ENCODE measurements at places on chromosomes 11 and 22.

DNA sequence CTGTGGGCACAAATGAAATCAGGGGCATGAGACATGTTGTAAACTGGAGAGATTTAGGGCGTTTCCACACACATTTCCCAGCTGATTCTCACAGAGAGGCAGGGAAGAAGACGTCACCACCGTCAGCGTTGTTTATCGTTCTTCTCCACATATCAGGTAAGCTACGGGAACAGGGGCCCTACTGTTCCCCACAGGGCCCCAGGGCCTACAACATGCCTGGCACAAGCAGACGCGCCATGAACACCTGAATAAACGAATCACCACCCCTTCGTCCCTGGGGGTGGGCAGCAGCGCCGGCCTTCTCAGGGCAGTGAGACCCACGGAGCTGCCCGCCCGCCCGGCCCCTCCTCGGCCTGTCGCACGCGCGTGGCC, 342 bp downstream of the EFCAB6 start:
- no peak for DNase-seq

GRCh38 chr11:134266841-134267251, 9.3 kb upstream of the GLB1L3 start:
- no peak for DNase-seq

DNA sequence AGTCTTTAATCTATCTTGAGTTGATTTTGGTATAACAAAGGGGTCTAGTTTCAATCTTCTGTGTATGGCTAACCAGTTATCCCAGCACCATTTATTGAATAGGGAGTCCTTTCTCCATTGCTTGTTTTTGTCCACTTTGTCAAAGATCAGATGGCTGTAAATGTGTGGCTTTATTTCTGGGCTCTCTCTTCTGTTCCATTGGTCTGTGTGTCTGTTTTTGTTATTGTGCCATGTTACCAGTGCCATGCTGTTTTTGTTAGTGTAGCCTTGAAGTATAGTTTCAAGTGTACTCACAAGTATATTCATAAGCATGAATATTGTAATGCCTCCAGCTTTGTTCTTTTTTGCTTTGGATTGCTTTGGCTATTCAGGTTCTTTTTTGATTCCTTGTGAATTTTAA, 159.6 kb downstream of the TBC1D22A start:
- no peak for DNase-seq

- no peak for DNase-seq
Observed at GRCh38 chr11:134535029-134536025, 123.3 kb upstream of the B3GAT1 start.

DNA sequence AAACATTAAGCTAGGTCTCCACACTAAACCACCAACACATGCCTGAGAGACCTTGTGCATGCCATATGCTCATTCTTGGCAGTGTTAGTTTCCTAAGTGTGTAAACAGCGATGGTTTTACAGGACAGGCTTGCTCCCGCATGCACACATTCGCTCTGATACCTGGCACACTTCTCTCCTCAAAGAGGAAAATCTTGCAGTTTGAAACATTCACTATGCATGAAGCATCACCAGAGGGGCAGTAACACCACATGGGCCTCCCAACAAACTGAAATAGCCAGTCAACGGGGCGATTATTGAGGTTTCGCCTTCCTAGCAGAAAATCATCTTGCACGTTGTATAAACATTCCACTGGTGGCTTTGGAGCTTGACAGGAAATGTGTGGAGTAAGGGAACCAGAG, 52.6 kb downstream of the ABTB2 start:
- DNase-seq, result no peak

GRCh38 chr11:79547256-79547655, 106.4 kb upstream of the TENM4 start:
- no peak for DNase-seq

DNA sequence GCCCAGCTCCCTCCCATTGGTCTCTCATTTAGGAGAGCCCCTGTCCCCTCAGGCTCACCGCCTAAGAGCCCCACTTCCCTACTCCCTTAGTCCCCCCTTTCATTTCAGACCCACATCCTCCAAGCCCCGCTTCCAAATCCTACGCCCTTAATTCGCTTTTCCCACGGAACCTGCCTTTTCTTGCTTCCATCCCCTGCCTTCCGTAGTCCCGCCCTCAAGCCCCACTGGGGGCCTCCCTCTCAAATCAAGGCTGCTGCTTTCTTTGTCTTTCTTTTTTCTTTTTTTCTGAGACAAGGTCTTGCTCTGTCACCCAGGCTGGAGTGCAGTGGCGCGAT, 396 bp downstream of the CCDC157 start:
- DNase-seq, result no peak

DNA sequence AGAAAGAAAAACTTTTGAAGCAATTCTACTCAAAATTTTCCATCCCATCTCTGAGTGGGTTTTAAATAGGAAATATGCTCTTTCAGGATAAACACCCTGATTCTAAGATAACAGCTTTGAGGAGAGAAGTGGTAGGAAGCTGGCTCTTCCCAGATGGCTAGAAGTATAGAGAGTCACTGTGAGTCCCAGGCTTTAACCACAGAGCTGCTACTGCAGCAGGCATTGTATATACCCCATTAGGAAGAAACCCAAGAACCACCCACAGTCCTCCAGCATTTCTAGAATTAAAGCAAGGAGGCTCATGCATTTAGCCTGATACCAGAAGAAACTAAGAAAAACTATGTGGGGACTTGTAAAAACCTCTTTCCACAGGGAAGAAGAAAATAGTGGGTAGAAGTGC, 1405.6 kb upstream of the TENM4 start:
- DNase-seq, result no peak

- no peak for DNase-seq
Observed at GRCh38 chr11:15471895-15472799, 357.4 kb downstream of the INSC start.

DNA sequence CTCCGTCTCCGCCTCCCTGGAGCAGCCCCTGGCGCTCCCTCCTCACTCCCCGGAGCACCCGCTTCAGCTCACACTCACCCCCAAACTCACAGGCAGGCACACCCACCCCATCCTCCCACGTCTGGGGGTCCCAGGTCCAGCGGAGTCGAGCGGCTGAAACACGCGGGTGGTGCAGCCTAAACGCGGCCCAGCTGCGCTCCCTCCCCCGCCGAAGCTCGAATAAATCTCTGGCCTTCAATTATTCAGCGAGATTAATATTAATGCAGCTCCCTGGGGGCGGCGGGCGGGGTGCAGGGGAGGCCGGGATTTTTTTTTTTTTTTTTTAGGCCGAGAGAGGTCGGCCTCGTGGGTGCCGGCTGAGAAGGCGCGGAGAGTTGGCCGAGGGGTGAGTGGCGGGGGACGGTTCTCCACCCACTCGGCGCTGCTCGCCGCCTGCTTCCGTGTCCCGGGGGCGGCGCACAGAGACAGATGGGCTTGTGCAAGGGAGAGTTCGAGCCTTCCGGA, 524 bp upstream of the SLC1A2 start:
- DNase-seq, result no peak

DNA sequence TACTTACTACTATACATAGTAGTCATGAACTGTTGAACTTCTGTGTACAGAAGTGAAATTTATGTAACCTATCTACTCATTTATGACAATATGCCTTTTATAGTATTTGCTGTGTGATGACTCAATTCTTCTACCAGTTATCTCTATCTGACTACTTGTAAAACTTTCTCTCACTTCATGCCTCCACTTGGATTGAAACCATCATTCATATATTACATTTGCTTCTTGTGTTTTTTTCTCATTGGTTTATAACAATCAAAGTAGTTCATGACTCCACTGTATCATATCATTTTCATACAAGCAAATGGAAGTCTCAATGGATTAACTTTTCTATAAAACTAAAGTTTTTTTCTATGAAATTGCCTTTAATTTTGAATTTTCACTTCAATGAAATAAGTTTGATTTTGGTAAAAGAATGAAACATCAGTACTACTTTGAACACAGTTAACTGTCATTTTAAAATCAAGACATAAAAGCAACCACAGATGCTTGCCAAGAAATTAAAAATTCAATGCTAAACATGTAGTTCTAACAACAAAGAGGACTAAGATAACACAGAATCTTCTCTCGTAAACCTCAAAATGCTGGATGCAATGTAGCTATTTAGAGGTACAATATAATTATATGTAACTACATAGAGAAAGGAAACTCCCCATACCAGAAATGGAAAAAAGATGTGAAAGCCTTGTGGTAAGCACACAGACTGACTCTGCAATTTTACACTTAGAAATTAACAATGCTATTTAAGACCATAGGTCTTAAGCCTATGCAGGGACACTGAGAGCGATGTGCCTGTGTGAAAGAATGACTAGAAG, 27.6 kb upstream of the EXPH5 start:
- DNase-seq, result no peak

DNA sequence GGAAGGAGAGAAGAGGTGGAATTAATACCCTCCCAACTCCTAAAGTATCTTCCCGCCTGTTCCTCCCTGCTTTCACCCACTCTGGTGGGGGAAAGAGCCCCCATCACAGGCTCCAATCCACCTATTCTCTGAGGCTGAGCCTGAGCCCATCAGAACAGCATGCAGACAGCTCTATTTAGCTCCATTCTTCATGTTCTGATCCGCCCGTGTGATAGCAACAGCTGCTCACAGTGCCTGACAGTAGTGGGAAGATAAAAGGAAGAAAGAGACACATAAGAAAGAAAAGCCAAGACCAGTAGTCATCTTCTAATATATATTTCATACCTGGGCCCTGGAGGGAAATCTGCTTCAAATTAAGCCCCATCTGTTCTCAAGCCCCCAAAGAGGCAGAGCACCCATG, 80.3 kb upstream of the AKIP1 start:
- DNase-seq, result no peak

DNA sequence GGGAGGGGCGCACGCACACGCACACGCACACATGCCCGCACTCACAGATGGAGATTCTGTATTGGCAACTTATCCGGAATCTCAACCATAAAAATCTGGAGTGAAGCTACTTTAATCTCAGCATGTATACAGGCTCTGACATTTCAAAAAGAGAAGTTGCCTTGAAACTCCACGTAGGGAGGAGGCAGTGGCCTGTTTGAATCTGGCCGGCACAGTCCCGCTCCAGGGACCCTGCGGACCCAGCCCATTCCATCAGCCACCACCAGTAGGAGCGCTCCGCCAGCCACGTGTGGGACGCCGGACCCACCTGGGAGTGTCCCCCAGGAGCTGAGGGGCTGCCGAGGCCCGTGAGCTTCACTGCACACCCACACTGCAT, 1.9 kb upstream of the SYT8 start:
- no peak for DNase-seq

GRCh38 chr22:25898707-25899365, 156.8 kb downstream of the MYO18B start:
- no peak for DNase-seq

GRCh38 chr11:72396041-72396440, 38.3 kb downstream of the CLPB start:
- no peak for DNase-seq

DNA sequence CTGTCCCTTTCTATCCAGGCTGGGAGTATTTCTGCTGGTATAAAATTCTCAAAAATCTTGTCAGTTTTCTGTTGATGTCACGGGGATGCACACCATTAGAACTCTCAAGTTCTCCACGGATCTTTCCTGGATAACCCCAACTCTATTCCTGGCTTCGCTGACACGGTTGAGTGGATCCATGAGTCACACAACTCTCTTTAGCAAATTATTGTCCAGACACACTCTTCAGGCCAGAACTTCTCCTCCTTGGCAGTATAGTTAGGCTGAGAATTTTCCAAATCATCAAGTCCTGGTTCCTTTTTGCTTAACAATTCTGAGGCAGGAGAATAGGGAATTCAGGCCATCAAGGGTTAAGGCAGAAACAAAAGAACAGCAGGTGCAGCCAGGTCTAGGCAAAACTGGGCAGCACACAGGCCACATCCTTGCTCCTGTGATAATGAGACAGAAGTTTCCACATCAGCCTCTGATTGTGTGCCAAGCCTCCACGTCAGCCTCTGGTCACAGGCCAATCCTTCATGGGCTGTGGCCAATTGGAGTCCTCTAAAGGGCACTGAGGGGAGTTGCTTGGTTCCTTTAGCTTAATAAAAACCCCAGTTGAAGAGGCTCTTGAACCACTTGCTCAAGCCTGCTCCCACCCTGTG, 5.7 kb upstream of the ACAT1 start:
- DNase-seq, result no peak

DNA sequence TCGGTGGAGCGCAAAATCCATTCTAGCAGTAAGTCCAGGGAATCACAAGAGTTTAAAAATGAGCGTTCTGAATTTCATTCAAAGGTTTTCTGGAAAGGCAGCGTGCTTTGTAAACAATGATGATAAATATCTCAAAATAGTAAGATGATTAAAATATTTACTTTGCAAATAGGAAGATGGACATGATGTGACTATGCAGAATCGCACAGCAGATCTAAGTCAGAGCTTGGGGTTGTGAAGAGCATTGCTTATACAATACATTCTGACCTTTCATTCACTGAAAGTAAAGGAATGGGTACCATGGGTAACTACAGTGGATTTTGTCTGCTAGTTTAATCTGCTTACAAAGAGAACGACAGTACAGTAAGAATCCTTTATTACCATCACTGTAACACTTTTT, 77.5 kb downstream of the PPP6R3 start:
- no peak for DNase-seq

DNA sequence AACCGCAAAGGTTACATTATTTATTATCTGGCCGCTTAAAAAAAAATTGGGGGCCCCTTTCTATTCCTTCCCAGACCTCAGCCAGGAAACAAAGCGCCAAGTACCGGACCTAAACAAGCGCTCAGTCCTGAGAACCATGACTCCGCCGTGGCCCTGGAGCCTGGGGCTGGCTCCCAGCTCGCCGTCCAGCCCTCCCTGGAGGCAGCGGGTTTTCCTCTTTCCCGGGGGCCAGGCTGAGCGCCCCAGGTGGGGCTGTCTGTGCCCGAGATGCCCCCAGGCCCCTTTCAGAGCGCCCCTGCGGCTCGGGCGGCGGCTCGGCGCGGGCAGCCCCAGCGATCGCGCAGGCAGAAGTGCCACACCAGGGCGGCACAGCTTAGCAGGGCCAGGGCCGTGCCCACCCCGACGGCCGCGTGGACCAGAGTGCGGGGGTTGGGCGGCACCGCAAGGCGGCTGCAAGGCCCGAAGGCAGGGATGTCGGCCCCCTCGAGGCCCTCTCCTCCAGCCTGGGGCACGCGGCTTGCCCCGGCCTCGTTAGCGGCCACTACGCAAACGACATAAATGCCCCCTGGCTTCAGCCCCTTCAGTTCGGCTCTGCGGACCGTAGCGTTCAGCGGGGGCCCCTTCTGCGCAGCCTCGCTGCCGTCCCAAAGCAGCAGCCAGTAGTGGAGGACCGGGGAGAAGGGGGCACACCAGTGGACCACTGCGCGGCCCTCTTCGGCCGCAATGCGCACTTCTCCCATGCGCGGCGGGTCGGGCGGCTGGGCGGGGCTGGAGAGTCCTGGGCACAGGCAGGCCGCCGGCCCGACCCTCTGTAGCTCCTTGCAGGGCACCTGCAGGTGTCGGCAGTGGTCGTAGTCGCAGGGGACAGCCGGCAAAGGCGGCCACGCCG, 1.6 kb downstream of the LRRN4CL start:
- DNase-seq, result no peak

- DNase-seq, result no peak
Observed at GRCh38 chr11:324156-324555, 3.5 kb upstream of the IFITM3 start.
